NCI-H1105 (cell line): ENCODE measurements at places on chromosomes 4 and X.

DNA sequence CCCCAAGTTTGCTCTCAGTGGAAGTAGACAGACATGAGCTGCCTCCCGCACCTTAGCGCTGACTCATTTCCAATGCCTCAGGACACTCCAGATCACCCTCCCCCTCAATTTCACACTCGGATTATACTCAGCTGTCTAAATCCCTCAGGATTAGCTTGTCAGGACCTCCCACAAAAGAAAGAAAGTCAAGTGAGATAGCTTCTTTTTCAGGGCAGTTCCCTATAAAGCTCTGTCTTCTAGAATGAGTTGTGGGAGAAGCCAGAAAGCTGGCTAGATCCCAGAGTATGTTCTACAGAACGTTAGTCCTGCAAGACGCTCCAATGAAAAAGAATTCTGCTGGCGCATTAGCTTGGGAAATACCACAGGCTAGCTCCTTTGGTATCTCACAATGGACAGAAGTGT lies 51.2 kb upstream of the MTNR1A start:
- no peak for DNase-seq

GRCh38 chr4:101345596-101346350 lies 1.6 kb downstream of the PPP3CA start:
- no peak for DNase-seq

- no peak for DNase-seq
These were observed 45.0 kb downstream of the CPZ start for GRCh38 chr4:8637456-8637984.

DNA sequence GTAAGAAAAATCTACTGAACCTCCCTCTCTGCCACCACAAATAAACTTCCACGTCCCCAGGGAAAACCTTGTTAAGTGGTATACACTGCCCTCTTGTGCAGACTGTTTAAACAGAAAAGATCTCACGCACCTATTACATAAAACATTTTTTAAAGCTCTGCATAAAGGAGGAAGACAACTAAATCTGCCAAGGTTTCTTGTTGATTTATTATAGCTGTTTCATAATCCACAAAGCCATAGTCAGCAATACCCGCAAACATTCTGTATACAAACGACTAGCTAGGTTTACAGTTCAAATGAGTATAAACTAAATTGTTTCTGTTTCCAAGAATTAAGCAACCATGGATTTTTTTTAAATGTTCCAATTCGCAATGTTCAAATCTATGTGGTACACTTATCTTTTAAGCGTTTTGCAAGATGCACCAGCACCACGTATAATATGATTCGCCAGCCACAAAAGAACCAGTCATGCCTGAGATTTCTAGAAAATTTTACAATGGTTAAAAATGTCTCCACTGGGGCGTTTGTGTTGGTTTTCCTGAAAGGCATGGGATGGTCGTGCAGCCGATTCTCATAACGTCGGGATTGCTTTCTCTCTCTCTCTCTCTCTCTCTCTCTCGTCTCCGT lies 164.6 kb downstream of the PRKX start:
- DNase-seq: no peak

DNA sequence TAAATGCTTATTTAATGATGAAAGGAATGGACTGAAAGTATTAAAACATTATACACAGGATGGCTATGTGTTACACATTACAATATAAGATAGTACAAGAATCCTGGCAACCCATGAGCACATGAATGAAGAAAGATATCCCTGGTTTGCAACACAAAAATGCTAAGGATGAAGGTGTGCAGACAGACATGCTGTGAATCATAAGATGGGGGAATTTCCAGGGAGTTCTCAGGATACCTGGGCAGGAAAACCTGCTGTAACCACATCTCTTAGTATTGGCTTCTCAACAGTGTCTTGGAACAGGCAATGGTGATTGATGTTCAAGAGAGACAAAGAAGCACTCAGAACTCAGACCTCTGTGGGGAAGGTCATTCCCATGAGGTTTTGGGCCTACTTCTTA lies 23.9 kb upstream of the ANOS1 start:
- DNase-seq: no peak
